Stimulated activated CD8-positive, alpha-beta memory T cell treated with anti-CD3 and anti-CD28 coated beads, Interleukin-4, amount 100 ng/mL, for 4 hours (primary cell): ENCODE measurements at places on chromosomes 2 and 18.

DNA sequence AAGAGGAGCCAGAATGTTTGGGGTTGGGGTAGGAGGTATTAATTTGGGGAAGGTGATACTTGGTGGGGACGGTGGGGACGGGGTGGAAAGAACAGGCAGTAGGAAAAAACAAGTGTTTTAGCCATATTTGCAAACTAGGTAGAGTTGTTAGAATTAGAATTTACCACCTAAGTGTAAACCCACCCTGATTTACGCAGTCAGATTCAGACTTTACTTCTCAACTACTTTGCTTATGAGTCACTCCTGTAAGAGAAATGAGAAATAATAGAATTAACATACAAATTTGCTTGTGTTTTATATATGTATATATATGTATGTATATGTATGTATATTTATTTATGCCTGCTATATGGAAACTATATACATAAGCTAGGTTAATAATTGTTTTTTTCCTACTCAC, 1168.2 kb upstream of the ZEB2 start:
- no peak for DNase-seq

GRCh38 chr2:172233987-172234715, 131.5 kb upstream of the DLX2 start:
- no peak for DNase-seq

GRCh38 chr2:134304394-134305108, 50.7 kb downstream of the MGAT5 start:
- DNase-seq, result no peak

DNA sequence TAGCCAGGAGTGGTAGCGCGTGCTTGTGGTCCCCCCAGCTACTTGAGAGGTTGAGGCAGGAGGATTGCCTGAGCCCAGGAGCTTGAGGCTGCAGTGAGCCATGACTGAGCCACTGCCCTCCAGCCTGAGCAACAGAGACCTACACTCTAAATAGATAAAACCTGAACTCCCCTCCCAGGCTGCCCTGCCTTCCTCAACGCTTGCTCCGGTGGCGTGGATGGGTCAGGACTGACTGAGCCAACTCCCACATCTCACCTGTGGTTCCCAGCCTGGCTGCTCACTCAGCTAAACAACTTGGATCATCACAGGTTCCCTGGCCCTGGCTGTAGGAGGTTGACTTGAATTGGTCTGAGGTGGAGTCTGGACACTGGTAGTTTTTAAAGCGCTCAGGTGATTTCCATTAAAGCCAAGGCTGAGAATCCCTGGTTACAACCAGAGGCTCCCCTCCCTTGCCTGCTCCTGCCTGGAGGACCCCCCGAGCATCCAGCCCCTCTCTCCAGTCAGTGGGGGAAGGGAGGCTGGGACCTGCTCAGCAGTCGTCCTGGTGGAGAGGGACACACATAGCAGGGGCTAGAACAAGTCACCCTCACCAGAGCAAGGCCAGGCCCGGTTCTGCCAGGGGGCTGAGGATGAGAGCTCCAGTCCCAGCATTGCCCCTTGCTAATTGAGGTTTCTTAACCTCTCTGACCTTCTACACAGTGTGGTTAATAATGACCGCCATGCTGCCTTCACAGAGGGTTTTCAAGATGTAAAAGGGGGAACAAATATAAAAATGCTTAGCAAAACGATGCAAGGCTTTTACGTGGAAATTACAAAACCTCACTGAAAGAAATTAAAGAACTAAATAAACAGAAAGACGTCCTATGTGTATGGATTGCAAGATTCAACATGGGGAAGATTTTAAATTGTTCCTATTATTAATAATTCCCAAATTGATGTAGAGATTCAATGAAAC, 46.9 kb upstream of the TAF1B start:
- DNase-seq, result no peak

GRCh38 chr2:102141970-102142828, at the start of gene IL1R1:
Gene IL1R1, plus strand, starts transcription at chr2:102142746. Its CDS starts 14,979 bp downstream, at chr2:102157725.
- DNase-seq, result no peak

DNA sequence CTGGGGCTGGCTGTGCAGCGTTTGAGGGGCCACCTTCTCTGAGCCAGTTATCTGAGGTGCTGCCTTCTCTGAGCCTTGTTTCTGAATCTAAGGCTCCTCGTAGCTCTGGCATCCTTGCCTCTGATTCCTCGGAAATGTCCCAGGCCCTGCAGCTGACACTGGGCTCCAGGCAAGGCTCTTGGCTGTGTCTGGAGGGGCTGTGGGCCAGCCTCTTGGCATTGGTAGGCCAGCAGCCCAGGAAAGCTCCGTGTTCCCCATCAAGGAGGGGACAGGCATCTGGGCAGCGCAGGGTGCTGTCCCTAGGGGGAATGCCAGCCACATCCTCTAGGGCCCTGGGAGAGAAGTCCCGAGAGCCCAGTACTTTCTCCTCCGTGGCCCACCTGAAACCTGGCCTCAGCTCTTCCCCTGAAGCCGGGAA, 40.7 kb upstream of the TAF1B start:
- no peak for DNase-seq

GRCh38 chr2:240962300-240963064, 35.9 kb upstream of the SNED1 start:
- no peak for DNase-seq

DNA sequence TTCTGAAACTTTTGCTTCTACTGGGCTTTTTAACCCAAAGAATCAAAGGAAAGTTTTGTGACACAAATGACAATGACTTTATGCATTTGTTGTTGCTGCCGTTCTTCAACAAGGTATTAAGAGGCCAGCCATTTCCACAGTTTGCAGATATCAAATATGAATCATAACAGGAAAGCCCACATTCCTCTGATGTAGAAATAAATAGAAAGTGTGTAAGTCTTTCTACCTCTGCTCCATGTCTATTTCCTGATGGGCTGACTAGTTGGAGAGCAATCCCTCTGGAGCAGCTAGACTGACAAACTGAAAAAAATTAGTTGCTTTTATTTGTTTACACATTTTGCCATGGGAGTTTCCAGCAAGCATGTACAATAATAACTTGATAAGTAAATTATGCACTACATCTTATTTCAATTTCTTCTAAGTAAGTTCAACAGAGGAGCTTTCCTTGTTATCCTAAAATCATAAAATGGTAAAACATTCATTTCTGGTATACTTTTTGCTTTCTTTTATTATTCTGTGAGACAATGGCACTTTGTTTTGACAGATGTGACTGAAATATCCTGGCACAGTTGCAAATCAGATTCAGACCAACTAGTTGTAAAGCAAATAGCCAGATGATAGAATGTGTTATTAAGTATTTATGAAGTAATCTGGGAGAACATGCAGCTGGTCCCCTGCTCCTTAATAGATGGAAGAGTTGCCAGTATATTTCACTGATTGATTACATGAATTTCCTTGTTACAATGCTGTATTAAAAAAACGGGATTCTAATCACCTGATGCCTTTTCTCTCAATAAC, 266.7 kb downstream of the METTL4 start:
- DNase-seq, result no peak

DNA sequence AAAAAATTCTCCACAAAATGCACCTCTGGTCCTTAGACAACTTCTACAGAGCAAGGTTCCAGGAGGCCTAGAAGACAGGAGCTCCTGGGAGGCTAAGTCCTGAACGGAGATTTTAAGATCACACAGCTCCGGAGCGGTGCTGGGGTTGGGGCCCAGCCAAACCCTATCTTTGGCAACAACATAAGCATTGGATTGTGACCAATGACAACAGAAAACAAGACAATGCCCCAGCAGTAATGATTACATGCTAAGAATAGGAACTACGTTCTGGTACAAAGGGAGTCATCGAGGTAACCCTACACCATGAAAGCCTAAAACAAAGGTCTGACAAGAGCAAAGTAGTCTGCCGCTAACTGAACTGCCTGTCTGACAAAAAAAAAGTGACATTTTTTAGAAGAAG, 171.2 kb downstream of the CMPK2 start:
- no peak for DNase-seq

- DNase-seq, result no peak
These were observed 120.4 kb upstream of the KLF7 start for GRCh38 chr2:207286106-207286505.
